Stimulated activated CD4-positive, alpha-beta T cell treated with anti-CD3 and anti-CD28 coated beads, TNF-alpha, amount 100 ng/mL, for 48 hours (primary cell): ENCODE measurements at places on chromosomes 3 and 15.

DNA sequence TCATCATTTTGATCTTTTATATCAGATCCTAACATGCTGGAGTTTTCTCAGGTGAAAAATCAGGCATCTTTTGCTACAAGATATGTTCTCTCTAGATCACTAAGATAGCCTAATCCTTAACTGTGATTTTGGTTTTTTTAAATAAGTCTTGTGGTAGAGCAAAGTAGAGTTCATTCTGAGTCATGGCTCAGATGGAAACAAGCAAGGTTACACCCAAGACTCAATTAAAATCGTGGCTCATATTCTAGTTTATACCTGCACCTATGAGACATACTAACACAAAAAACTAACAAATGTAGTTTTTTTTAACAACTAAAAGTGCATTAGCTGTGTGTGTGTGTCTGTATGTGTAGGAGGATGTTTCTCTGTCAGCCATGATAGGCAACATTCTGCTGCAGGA is 428.2 kb downstream of the NLGN1 start:
- DNase-seq, result no peak

DNA sequence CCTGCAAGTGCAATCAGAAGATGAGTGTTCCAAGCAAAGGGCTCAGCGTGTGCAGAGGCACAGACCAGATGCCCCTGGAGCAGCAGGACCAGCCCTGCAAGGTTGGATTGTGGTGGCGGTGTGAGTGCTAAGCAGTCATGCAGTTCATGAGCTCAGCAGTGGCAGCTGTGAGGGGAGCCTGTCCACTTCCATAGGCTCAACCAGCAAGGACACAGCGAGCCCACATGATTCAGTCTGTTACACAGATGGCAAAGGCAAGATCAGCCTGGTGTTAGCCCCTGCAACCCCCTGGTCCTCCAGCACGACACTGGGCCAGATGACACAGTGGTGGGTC is 95.9 kb upstream of the PRR23E start:
- no peak for DNase-seq

DNA sequence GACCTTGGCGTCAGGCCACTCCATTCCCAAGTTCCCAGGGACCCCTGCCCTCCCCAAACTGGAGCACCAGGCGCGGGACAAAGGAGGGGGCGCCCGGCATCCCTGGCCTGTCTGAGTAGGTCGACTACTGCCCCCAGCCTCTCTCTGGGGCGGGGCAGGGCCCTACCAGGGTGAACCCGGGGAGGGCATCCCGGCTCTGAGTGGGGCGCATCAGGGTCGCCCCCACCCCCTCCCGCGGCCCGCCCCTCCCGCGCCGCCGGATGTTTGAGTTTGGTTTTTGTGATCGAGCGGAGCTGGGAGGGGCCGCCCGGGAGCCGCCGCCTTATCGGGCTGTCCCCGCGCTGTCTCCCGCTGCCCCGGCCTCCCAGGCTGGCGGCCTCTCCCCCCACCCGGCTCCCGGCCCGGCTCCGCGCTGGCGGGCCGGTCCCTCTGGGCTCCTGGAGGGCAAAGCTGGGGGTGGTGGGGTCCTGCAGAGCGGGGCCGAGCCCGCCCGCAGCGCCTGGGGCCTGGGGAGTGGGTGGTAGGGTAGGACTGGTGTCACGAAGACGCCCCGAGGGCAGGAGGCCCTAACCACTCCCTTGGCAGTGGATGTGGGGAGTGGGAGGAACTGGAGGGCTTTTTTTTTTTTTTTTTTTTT is 47.2 kb upstream of the SMAD6 start:
- no peak for DNase-seq

DNA sequence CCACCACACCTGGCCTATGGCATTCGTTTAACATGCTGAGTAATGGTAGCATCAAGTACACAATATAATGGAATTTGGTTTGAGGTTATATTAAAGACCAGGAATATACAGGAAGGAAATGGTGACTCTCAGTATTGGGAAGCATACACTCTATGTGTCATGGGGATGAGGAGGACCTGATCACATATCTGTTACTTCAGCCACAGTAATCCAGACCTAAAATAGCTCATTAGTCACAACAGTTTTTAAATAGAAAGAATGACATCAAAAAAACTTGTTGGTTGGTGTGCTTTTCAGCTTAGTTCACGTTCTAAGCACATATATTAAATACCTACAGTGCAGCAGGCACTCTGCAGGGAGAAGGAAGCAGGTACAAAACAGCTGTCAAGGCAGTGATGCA is 52.5 kb upstream of the ATP2C1 start:
- no peak for DNase-seq

GRCh38 chr3:54863786-54864185 is 64.1 kb downstream of the LRTM1 start:
- no peak for DNase-seq

DNA sequence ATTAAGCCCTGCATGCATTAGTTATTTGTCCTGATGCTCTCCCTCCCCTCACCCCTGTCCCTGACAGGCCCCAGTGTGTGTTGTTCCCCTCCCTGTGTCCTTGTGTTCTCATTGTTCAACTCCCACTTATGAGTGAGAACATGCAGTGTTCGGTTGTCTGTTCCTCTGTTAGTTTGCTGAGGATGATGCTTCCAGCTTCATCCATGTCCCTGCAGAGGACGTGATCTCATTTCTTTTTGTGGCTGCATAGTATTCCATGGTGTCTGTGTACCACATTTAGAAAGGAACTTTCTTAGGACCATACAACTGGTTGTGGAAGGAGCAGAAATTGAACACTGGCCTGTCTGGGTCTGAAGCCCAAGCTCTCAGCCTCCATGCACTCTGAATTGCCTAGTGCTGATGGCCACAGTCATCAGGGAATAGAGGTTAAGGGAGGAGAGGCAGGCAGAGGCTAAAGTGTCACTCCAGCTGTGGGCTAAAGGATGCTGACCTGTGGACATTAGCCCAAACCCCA is 138.5 kb downstream of the FNDC3B start:
- DNase-seq, result no peak

DNA sequence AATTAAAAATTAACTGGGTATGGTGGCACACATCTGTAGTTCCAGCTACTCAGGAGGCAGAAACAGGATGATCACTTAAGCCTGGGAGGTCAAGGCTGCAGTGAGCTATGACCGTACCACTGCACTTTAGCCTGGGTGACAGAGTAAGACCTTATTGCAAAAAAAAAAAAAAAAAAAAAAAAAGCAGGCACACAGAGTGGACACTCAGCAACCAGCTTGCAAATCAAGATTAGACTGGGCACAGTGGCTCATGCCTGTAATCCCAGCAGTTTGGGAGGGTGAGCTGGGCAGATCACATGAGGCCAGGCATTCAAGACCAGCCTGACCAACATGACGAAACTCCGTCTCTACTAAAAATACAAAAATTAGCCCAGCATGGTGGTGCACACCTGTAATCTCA is 5.4 kb downstream of the CLN6 start:
- no peak for DNase-seq

DNA sequence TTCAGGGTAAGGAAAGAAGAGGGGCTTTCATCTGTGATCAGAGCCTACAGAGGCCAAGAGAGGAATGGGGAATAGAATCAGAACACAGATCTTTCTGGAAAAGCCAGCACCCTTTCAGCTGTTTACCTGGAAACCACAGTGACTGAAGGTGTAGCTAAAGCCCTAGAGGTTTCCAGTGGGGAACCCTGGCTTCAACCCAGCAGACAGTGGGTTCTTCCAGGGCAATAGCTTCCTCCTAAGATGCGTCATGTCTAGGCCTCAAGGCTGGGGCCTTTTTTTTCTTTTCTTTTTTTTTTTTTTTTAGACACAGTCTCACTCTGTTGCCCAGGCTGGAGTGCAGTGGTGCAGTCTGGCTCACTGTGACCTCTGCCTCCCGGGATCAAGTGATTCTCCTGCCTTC is 3.1 kb upstream of the CPNE9 start:
- no peak for DNase-seq

DNA sequence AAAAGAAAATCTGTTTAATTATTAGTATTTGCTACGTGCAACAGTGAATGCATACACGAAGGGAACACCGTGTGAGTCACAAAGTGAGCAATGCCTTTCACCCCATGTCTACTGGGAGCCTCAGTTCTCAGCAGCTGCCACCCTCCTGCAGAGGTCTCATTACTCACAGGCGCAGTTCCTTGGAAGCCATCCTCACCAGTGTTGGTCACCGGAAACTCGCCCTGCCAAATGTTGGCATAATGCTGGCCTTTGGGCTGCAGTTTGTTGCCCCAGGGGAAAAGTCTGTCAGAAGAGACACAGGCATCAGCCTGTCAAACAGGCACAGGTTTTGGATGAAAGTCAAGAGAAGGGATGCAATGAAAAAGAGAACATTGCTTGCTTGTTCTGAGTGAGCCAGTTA is 50.1 kb downstream of the SUMF1 start:
- no peak for DNase-seq

DNA sequence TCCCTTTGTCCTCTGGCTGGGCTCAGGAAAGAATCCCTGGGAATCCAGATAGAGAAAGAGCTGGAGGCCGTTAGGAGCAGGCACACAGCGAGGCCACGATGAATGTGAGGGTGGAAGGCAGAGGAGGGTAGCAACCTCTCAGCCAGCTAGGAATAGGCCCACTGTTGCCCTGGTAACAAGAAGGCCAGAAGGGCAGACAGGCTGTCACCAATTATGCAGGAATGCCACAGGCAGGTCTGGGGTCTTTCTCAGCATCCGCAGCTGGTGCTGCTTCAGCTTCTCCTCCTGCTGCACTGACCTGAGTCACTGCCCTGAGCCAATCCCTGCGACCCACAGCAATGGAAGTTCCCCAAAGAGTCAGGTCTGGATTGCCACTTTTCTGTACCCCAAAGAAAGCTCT is 62.8 kb upstream of the C3orf80 start:
- DNase-seq, result no peak

DNA sequence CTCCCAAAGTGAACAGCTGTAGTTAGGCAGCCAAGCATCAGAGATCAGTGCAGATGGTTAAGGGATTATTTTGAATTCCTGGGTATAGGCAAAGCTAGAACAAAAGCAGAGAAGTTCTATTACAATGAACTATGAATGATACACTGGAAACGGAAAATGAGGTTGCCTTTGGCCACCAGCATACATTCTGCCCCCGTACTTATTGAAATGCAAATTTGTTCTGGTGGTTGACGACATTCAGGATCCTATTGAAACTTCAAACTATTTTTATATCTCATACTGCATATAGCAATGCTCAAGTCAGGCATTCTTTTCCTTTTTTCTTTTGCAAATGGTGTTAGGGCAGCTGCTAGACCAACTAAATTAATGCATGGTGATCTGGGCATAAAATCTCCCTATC is 61.7 kb downstream of the SLC12A1 start:
- DNase-seq, result no peak

DNA sequence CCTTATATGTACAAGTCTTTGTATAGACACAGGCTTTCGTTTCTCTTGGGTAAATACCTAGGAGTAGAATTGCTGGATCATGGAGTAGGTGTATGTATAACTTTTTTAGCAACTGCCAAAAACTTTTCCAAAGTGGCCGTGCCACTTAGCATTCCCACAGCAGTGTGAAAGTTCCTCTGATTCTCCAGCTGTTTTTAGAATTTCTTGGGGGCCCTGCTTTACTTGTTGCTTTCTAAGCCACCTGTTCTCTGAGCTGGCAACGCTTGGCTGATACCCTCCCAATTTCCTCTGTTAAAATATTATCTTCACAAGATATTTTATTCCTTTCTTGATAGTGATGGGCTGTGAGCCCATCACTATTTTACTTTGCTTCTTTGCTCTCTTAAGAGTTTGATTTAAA is 19.2 kb downstream of the LIMD1 start:
- no peak for DNase-seq

DNA sequence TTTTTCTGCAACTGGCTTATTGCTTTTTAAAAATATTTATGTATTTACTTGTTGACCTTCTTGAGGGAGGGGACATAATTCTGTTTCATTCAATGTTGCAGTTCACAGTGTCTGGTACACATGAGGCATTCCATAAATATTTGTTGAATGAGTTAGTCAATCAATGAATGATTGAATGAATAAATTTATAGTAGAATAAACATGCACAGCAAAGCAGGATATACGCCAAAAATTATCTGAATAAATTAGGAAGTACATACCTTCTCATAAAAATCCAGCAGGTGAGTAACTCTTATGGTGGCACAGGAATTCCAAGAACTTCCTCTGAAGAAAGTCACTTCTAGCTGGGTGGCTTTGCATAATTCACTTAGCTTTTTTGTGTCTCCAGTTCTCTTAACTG is 469.4 kb upstream of the ATP11B start:
- DNase-seq, result no peak

GRCh38 chr3:9686050-9686550 is 17.5 kb upstream of the CPNE9 start:
- DNase-seq, result no peak

GRCh38 chr3:172009803-172010202 is 29.6 kb upstream of the FNDC3B start:
- DNase-seq, result no peak

- DNase-seq, result no peak
Observed at GRCh38 chr15:82851306-82851850, 42.0 kb downstream of the WHAMM start.

- DNase-seq, result no peak
Observed at GRCh38 chr3:195714380-195715011, 6.3 kb upstream of the MUC20 start.

GRCh38 chr3:183434992-183435391 is 6.6 kb upstream of the MCF2L2 start:
- DNase-seq, result no peak

DNA sequence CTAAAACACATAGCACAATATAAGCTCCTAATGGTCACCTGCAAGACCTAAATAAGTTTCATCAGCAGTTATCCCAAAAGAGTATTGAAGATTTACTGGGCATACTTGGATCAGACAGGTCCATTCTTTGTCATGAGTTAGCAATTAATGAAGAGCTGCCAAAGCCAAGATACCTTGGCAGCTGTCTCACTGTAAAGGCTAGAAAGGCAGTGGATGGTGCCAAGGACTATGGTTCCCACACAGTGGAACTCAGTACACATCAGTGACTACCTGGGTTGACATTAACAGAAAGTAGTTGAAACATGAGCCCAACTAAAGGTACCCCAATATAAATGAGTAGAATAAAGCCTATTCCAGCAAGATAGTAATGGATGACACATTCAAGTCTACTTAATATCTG is 41.1 kb upstream of the TMCO5A start:
- no peak for DNase-seq

- no peak for DNase-seq
Observed at GRCh38 chr3:71110385-71111222, 472.9 kb downstream of the FOXP1 start.

- DNase-seq, result no peak
Observed at GRCh38 chr15:57541805-57542504, 49.7 kb upstream of the MYZAP start.
